ENCODE measurements at places on chromosomes 1 and 21.

- DNase-seq = no peak
These were observed 52.5 kb downstream of the TTC13 start for GRCh38 chr1:230926182-230926581.

DNA sequence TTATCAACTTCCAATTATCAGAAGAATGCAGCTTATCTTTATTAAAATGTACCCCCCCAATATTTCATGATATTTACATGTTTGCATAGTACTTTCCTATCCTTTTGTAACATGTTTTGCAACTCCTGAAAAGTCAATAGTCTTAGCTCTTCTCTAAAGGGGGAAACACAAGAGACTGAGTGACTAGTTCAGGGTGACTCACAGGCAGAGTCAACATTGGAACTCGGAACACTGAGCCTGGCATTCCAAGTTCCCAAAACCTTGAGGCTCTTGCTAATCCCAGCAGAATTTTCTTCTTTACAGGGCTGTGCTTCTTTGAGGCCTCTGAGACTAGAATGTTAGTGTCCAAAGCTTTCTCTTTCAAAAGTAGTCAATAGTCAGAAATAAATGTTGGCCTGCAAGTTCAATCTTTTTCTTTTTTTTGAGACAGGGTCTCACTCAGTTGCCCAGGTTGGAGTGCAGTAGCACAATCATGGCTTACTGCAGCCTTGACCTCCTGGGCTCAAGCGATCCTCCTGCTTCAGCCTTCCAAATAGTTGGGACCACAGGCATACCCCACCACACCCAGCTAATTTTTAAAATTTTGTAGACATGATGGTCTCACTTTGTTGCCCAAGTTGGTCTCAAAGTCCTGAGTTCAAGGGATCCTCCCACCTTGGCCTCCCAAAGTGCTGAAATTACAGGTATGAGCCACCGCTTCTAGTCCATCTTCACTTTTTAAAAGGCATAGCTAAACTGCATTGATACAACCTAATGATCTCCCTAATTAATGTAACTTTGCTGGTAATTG is 37.5 kb downstream of the ZNF281 start:
- DNase-seq = no peak

DNA sequence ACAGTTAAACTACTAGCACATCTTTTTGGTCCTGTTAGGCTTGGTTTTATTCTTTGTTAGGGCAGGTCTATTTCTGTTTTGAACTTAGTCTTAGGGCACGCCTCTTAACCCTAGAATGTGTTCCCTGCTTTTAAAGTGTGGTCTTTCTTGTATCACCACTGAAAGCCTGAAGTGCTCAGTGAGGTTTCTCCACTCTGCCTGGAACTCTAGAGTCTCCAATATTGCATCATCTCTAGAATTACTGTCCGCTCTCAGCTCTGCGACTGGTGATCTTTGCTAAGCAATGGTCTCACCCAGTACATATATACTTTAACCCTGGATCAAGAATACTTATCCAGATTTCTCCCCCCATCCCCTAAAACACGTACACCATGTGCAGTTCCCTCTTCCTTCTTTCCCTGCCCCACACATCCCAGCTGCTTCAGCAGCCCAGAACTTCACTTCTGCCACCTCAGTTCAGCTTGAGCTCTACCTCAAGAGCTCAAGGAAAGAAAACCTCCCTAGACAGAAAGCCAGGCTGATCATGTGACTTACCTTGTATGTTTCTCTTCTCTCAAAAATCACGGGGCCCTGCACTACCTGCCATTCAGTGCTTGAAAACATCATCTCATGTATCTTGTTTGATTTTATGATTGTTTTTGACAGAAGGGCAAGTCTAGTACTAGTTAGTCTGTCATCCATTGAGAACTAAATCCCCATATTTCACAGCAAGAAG is 59.9 kb downstream of the TENT5C start:
- no peak for DNase-seq

GRCh38 chr1:40243351-40243750 is 4.4 kb upstream of the TMCO2 start:
- no peak for DNase-seq

DNA sequence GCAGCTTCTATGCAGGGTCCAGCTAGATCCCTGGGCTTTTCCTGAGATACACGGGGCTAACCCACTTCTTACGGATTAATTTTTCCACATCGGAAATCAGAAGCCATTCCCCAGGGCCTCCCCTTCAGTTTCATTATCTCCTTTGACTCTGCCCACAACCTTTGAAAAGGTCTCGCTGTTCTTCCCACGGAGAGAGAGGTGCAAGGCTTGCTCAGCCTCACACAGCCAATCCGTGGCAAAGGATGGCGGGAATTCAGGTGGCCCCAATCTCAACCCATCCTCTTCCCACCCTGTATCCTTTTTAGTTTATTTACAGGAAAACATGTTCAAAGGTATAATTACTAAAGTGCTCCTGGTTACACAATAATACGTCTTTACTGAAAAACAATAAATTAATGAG is 702 bp upstream of the MAPKAPK2 start:
- no peak for DNase-seq

DNA sequence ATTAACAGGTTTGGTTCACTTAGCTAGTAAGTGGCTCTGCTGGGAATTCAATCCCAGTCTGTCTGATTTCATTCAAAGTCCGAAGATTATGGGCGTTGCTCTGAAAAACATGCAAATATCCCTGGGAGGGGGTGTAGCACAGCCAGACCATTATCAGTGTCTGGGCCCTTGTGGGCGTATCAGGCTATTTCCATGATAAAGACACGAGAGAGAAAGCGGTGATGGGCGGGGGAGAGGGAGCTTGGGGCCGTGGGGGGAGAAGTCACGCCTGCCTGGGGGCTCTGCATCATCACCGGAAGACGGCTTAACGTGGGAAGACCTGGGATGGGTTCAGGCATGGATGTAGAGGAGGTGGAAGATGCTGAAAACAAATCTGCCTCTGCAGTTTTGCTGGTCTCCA is 25.8 kb downstream of the IL6R start:
- peak; percentile 95 for DNase-seq

DNA sequence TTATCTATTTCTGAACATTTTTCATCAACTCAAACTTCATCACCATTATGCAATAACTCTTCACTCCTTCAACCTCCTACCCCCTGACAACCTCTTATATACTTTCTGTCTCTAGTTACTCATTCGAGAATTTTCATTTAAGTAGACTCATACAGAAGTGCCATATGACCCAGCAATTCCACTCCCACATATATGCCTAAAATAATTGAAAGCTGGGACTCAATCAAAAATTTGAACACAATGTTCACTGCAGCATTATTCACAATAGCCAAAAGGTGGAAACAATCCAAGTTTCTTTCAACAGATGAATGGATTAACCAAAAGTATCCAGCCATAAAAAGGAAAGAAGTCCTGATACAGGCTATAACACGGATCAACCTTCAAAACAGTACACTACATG is 24.1 kb downstream of the COL11A1 start:
- no peak for DNase-seq

DNA sequence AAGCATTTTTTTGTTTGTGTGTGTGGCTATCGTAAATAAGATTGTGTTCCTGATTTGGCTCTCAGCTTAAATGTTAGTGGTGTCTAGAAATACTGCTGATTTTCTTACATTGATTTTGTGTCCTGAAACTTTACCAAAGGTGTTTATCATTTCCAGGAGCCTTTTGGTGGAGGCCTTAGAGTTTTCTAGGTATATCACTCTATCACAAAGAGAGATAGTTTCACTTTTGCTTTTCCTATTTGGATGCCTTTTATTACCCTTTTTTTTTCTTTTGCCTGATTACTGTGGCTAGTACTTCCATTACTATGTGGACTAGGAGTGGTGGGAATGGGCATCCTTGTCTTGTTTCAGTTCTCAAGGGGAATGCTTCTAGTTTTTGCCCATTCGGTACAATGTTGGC is 109.6 kb downstream of the S1PR1 start:
- no peak for DNase-seq

DNA sequence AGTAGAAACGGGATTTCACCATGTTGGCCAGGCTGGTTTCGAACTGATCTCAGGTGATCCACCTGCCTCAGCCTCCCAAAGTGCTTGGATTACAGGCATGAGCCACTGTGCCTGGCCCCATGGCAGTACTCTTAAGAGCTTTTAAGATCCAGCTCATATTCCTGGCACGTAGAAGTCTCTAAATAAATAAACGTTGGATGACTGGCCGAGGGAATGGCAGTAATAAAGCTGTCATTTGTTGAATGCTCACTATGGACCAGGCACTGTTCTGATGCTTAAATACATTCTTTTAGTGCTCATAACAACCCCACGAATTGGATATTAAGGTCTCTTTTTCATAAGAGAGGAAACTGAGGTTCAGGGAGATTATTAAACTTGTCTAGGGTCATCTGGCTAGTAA is 20.9 kb downstream of the UBIAD1 start:
- no peak for DNase-seq

DNA sequence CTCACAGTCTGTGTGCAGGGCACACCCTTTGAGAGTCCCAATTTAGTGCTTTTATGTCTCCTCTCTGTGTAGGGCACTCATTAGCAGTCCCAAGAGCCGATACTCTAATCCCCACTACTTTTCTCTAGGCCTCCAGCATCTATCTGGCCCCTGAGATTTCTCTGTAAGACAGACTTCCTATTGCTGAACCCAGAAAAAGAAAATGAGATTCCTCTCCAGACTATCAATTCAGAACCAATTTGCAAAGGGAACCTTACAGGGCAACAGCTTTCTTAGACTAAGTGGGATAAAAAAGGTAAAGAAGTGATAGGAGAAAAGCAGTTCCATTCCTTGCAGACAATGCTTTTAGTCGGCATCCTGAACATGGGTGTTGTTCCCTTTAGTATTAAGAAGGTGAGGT is 172.2 kb downstream of the EDEM3 start:
- DNase-seq = no peak

DNA sequence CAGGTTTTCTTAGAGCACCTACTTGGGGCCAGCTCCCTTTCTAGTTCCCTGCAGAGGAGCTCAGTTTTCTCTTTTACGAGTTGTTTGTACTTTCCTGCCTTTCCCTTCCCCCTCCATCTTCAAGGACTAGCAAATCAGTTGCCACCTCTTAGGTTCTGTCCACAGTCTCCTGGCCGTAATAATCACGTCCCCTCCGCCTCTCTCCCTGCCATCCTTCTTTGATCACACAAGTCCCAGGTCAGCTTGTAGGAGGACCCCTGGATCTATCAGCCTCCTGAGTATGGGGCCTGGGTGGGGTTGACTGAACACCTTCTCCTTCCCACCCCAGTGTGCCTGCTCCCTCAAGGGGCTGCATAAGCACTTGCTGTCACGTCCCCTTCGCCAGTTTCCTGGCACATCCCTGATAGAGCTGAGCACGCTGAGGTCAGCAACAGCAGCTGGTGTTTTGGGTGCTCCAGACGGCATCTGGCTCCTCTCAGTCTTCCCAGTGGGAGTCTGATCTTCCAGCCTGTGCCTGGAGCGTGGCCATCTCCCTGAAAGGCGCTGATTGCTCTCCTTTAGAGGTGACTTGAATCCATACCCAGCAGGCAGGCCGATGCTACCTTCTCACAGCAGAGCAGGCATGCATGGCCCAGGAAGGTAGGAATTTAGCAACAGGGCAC is 216.1 kb upstream of the TMEM51 start:
- DNase-seq = no peak

GRCh38 chr1:150808121-150808520 is at the start of gene CTSK:
CTSK (minus strand) TSS chr1:150808260; CDS start chr1:150806805, 1,455 bp downstream.
- DNase-seq = no peak

DNA sequence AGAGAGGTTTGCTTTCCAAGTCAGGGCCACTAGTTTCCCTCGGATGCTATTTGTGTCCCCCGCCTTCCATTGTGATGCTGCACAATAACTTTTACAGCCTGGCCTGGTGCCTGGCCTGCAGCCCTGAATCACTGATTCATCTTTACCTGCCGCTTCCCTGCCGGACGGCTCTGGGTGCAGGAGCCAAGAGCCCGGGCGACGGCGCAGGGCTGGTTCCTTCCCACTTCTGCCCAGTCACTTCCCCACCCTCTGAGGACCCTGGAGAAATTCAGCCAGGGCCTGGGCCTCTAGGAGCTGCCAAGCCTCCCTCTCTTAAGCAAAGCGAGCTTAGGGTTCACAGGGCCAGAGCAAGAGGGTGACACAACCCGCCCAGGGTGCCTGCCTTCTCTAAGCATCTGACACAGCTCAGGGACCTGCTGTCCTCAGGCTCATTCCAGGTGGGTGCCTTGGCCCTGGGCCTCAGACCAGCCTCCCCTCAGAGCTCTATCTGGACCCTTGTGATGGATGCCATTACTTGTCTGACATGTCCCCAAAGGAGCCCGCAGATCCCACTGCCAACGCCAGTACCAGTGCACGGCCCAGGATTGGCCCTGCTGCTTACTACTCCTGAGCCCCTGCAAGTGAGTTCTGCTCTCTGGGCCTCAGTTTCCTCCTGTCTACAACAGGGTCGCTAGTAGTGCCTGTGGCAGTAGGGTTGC is 381.0 kb upstream of the VAMP3 start:
- DNase-seq = no peak

DNA sequence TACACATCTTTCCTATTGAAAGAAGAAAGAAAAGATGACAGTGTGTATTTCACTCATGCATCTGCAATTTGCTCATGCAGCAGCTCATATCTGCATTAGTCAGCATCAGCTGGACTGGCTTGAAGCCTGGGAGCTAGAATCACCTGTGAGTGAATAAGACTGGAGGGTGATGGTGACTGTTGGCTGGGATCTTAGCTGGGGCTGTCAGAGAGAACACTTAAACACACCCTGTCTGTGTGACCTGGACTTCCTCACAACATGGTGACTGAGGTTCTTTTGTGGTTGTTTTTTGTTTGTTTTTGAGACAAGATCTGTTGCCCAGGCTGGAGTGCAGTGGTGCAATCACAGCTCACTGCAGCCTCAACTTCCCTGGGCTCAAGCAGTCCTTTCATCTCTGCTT is 24.9 kb downstream of the KLHDC7A start:
- no peak for DNase-seq

DNA sequence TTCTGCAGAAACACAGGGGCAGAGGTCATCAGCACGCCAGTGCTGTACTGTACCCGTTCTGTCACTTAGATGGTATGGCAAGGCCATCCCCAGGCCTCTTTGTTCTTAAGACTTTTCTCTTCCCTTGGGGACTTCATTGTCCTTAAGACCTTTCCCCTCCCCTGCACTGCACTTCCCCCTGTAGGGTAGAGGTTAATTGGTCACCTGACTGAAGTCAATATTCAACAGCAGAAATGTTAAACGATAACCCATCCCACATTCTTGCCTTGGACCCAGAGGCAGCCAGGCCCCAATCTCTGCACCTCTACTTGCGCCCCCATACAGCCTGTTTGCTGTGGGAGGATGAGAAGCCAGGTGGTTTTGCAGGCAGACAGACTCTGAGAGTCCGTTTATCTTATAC is 10.2 kb downstream of the PHGDH start:
- DNase-seq = no peak

GRCh38 chr1:16075337-16076030 is 2.0 kb upstream of the FAM131C start:
- no peak for DNase-seq
